Kidney capillary endothelial cell (primary cell): ENCODE measurements at places on chromosomes 2 and 18.

- DNase-seq, result no peak
Observed at GRCh38 chr2:156423674-156424282, 12.4 kb upstream of the GPD2 start.

DNA sequence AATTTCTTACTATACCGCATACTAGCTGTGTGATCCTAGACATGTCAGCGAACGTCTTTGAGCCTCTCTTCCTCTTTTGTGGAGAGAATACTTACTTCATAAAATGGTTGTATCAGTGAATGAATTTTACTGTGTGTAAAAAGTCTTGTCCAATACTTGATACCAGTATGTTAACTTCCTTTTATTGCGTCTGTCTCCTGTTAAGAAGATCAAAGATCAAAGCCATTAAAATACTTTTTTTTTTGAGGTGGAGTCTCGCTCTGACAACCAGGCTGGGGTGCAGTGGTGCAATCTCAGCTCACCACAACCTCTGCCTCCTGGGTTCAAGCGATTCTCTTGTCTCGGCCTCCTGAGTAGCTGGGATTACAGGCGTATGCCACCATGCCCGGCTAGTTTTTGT, 33.2 kb downstream of the ERLEC1 start:
- no peak for DNase-seq

GRCh38 chr2:169082995-169083394, 13.6 kb downstream of the DHRS9 start:
- no peak for DNase-seq

DNA sequence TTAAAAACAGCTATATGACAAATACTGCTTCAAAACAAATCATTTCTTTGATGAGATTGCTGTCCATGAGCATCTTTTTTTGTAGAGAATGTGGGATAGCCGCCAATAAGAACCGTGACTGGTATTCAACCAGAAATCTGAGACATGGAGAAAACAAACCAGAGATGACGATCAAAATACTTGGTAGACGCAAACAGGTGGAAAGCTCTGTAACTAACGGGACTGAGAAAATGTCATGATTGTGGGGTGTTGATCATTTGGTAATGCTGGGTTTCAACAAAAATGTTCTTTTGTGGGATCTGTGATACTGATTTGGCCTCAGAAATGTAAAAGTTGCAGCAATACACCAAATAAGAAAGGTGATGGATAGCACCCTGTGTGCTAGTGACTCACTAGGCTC, 364.8 kb downstream of the NYAP2 start:
- DNase-seq, result no peak

DNA sequence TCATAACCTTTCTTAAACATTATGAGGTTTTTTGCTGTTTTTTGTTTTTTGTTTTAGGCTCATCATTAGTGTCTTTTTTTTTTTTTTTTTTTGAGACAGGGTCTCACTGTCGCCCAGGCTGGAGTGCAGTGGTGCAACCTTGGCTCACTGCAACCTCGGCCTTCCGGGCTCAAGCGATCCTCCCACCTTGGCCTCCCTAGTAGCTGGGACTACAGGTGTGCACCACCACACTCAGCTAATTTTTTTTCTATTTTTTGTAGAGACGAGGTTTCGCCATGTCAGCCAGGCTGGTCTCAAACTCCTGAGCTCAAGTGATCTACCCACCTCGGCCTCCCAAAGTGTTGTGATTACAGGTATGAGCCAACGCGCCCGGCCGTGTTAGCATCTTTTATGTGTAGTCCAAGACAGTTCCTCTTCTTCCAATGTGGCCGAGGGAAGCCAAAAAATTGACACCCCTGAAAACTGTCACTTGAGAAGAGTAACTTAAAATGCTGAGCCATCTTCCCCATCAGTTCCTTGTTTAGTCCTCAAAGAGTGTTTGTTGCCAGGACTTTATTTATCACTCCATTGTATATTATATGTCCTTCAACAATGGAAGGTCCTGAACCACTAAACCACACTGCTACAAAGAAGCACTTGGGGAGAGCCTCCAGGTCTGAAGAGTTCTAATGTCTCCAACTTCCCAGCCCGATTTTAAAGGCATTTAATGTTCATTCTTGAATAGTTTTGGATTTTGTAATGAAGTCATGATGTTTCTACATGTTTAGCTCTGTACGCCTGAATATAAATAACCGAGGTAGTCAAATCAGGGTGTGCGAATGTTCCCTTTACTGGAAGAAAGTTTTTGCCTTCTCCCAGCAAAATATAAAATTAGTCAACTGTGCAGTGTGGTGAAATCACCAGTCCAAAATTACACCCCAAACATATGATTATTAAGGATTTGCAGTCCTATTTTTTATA, 26.4 kb downstream of the ZNF516 start:
- DNase-seq, result no peak

- DNase-seq, result no peak
Observed at GRCh38 chr2:60861736-60862135, 19.6 kb upstream of the REL start.

- DNase-seq, result peak; percentile 75
Observed at GRCh38 chr18:23226930-23227725, 91.8 kb downstream of the CABLES1 start.

- DNase-seq, result no peak
Observed at GRCh38 chr18:36264283-36264682, 33.2 kb upstream of the FHOD3 start.

- no peak for DNase-seq
Observed at GRCh38 chr2:206257861-206258260, 16.6 kb upstream of the ZDBF2 start.

GRCh38 chr2:142031656-142032055, 99.2 kb downstream of the LRP1B start:
- DNase-seq, result no peak

DNA sequence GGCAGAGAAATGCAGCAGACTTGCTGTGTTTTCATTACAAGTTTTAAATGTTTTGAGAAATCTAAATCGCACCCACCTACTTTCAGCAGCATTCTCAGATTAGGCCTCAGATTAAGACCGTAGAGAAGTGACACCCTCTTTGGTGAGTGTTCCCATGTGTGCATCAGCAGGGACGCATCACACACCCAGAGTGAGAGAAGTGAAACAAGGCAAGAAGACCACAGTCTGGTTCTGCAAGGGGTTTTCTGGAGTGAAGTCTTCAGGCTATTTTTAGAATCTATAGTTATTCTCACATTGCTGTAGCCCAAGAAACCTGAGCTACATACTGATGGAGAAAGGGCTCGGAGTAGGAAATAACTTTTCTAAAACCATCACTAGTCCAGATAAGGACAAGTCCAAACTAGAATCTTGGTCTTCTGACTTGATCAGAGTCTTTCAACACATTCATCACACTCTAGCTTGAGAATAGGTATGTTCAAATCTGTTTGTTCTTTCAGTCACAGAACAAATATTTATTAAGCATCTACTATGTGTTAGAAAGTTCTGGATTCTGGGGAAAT, 1216.6 kb upstream of the PIK3C3 start:
- DNase-seq, result no peak

DNA sequence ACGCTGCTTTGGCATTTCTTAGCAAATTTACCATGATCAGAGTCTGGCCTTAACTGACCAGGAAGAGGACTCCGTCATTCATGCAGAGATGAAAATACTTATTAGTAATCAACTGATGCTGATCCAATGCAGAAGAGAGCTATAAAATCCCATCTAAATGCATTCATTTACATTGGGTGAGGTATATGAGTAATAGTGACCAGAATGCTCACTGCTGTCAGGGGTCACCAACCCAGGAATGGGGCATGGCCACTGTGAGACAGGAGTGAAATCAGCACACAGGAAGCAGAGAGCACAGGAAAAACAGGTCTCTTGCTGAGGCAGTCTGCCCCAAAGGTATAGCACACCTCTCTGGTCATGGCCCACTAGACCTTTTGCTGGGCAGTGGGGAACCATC, 68.1 kb upstream of the TMEM247 start:
- DNase-seq, result no peak

DNA sequence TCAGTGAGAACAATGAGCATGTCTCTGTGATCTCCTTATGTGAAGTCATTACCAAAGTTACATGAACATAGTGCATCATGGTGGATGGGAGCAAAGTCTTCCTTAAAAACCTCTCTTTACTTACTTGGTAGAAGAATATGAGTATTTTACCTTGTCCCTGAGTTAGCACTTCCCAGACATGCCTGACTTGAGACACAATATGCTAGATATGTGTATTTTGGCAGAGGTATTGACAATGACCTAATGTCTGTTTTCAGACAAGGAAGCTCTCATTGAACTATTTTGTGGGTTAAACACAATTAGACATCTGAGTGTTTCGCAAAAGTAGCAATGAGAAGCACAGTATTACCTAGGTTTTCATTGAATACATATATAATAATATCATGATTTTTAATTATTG, 99.1 kb upstream of the MC4R start:
- no peak for DNase-seq

DNA sequence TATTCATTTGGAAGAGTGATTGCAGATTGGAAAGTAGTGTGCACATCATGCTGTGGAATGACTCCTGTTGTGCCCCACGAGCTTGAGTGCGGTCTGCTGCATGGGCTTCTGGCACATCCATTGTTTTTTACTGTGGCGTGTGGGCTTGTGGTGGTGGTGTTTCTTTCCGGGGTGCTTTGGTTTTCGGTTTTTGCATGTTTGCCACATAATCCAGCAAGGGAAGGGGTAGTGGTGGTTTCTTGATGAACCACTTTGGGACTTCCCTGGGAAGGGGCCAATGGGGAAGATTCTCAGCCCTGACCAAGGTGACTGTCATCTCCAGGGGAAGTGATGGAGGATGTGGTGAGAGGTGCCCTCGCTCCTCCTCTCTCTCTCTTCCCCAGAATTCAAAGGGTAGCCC, 57.0 kb downstream of the COA5 start:
- DNase-seq, result no peak

- peak; percentile 36 for DNase-seq
Observed at GRCh38 chr2:85134255-85134895, 1.2 kb downstream of the TCF7L1 start.

GRCh38 chr2:189641590-189641989, 19.7 kb upstream of the ASNSD1 start:
- DNase-seq, result no peak

GRCh38 chr2:185108588-185108987, 510.3 kb downstream of the ZNF804A start:
- DNase-seq, result no peak

DNA sequence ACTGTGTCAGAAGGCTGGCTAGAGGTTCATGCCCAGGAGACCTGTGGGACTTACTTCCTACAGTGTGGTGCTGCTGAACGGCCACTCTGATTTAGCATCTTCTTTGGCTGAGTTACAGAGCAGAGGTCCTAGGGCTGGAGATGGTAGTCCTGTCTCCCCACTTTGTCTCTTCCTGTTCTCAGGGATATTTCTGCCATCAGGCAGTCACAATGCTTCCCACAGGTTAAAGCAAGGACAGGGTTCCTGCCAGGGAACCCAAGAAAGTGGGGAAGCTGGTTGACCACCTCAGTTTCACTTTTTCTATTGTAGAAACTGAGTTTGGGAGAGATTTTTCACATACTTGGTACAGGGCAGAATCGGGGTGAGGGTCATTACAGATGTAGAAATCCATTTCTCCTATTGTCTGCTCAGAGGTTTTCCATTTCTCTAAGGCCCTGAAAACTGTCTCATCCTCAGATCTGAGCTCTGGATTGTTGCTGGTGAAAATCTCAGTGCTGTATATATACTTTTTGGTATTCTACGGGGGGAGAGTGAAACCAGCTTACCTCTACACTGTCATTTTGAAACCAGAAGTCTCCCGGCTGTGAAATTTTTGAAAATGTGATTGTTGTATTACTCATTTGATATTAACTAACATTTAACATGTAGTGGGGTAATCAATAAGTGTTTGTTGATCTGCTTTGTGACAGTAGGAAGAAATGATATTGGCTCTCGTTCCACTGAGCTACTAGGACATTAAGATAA, 37.0 kb upstream of the MEP1B start:
- no peak for DNase-seq

GRCh38 chr2:85435981-85436835, 17.7 kb downstream of the SH2D6 start:
- DNase-seq, result no peak

DNA sequence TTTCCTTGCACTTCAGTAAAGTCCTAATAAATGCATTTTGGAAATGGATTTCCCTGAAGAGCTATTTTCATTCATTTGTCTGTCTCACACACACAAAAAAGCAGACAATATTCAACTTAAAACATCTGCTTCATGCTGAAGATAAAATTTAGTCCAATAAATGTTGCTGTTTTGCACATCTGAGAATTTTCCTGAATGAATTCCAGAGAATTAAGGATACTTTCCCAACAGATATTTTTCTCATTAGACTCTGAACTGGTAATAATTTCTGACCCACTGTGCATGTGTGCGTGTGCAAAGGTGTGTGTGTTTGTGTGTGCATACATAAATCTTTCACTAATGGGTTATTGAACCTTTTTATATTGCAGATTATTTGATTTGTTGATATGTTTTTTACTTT, 390.2 kb upstream of the TMEFF2 start:
- DNase-seq, result no peak

- DNase-seq, result no peak
Observed at GRCh38 chr2:229768235-229768634, 53.9 kb upstream of the DNER start.

DNA sequence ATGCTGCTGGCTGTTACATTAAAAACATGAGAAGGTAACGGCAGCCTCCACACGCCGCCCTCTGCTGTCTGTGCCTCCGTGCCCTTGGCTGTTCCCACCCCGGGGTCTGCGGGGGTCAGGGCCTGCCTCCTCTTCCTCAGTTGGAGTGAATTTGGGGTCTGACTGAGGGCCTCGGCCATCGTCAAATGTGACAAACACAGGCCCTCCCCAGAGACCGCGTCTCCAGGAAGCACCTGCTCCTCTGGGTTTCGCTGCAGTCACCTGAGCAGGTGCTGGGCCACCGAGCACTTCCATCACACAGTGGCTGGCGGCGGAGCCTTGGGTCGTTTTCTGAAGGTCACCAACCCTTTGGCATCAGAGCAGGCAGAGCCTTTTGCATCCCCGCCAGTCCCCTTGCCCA, 70.9 kb downstream of the NFATC1 start:
- no peak for DNase-seq

- DNase-seq, result no peak
Observed at GRCh38 chr2:127084611-127085316, 22.2 kb downstream of the BIN1 start.

DNA sequence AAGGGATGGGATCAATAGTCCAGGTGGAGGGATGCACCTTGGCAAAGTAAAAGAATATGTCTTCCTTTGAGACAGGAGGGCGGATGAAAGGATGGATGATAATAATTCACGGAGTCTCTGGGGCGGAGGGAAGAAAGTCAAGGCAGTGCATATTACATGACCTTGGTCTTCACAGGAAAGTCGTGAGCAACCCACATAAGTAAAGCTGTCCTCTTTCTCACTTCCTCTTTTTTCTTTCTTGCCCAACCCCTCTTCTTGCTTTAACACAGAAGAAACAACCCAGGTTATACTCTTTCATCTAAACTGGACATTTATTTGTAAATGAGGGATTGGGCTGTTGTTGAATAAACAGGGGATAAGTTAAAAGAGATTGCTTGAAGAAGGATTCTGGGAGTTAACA, 168.7 kb upstream of the SKOR2 start:
- DNase-seq, result no peak

DNA sequence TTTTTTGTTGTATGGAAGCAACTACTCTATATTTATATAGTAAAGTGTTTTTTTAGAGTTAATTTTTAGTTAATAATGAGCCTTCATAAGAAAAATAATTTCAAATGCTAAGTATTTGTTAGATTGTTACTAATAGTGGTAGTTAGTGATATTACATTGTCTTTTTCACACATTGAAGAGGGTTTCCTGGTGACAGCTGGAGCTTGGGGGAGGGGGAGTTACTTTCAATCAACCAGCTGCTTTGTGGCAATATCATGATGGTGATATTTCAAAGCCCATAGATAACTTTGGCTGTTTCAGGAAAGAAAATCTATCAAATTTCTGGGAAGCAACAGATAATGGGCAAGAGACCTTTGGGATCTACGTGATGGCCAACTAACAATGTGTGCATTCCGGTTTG, 4.1 kb downstream of the RHBDD1 start:
- DNase-seq, result no peak
